ENCODE measurements at places on chromosomes 11 and 22.

- no peak for DNase-seq
These were observed 5.6 kb upstream of the STARD10 start for GRCh38 chr11:72799441-72799840.

GRCh38 chr22:20271114-20271994 is 3.2 kb upstream of the RTN4R start:
- DNase-seq, result no peak

DNA sequence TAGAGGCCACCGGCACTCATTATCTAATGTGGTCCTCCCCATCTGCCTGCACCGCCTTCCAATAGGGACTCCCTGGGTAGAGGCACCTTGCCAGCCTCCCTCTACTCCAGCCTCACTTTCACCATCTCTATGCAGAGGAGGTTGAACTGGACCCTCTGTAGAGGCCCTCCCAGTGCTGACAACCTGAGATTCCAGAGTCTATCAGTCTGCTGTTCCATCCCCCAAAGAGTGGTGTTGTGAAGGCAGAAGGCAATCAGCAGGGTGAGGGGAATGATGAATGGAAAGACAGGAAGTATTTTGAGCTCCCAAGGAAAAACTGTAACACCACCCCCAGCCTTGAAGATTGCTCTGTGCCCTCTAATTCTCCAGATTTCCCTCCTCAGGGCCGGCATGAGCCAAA is 77.9 kb downstream of the THAP12 start:
- no peak for DNase-seq

DNA sequence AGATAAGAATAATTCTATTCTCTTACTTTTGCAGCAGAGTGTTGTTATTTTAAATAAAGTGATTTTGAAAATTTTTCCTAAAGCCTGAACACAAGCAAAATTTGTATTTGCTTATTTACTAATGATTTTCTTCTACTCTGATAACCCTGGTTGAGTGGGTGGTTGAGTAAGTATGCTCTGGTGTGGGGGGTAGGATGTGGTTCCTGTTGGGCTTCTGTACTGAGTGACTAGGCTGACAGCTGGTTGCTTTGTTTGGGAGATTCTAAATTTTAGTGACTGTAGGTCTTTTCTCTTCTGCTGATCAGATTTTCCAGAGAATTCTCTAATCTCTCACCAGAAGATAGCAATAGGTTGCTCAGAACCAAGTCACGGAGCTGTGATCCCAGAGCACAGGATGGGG is 61.6 kb downstream of the METTL15 start:
- no peak for DNase-seq

DNA sequence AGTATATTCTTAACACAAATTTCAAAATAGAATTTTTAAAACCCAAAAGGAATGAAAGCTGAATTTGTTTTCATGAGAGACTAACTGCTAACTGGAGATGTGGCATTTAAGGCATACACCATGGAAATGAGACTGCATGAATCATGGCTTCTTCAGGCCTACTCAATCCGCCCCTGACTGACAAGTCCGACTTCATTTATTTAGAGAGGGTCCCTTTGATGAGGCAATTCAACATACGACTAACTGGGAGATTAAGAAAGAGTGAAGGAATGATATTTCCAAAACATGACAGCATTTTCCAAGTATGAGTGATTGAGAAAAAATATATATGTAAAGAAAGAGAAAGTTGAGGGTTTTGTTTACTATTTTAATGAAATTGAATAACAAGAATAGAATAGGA is 720.1 kb downstream of the DLG2 start:
- DNase-seq, result no peak

- DNase-seq, result peak; percentile 66
These were observed 236.1 kb downstream of the MIAT start for GRCh38 chr22:26893173-26894110.

- peak; percentile 60 for DNase-seq
These were observed 21.8 kb downstream of the NF2 start for GRCh38 chr22:29625090-29625825.

GRCh38 chr11:123405123-123405592 is 24.9 kb upstream of the GRAMD1B start:
- peak; percentile 87 for DNase-seq

DNA sequence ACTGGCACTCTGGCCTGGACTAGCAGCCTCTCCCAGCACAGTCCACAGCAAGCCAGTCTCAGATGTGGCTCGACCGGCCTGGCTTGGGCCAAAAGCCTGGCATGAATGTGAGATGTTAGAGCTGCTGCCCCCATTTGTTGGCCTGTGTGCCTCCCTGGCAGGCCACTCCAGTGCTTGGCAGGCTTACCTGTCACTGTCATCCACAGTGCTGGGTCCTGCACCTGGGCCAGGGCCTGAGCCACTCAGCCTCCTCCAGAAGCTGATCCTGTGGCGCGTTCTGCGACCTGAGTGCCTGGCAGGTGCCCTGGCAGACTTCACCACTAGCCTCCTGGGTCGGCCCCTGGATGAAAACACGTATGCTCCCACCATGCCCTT is 36.1 kb downstream of the RRP8 start:
- DNase-seq, result no peak

GRCh38 chr11:83722392-83723119 is 436.4 kb upstream of the CCDC90B start:
- DNase-seq, result peak; percentile 64

DNA sequence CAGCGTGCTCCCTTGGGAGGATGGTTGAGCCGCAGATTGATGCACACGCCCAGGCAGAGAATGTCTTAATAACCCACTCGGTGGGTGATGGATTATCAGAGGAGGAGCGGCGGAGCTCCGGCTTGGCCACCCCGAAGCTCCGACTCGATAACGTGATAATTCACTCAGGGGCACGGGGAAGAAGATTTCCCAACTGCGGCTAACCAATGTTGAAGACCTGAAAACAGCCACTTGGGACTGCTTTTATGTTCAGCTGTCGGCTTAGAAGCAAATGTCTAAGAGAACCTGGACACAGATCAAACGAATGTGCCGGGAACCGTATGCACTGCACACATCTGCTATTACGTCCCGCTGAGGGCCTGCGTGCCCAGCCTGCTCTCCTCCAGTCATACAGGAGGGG is 206.8 kb upstream of the CADM1 start:
- peak; percentile 19 for DNase-seq

GRCh38 chr11:69101115-69101791 is 52.5 kb downstream of the TPCN2 start:
- DNase-seq, result peak; percentile 96

DNA sequence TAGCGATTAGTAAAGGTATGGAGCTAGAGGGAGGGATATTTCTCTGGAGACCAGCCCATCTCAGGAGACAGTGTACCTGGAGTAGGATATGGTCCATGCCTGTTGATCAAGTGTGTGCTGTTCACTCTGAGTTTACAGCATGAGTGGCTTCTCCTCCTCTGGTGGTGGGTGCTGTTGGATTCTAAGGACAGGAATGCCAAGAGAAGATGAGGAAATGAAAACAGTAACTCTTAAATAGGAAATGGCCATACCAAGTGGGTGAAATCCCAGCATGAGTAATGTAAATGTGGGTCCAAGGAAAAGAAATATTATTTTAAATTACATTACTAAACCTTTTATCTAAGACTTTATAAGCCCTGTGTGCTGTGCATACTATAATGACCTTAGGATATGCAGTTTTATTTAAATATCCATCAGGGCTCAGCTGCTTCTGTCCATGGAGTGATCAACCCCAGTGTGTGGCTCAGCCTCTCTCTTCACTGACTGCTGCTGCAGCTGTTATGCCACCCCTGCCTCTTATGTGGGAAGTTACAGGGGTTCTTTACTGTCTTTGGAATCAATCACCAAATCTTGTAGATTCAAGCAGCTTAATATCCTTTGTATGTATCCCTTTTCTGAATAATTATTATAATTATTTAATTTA is 54.3 kb downstream of the FAT3 start:
- no peak for DNase-seq

DNA sequence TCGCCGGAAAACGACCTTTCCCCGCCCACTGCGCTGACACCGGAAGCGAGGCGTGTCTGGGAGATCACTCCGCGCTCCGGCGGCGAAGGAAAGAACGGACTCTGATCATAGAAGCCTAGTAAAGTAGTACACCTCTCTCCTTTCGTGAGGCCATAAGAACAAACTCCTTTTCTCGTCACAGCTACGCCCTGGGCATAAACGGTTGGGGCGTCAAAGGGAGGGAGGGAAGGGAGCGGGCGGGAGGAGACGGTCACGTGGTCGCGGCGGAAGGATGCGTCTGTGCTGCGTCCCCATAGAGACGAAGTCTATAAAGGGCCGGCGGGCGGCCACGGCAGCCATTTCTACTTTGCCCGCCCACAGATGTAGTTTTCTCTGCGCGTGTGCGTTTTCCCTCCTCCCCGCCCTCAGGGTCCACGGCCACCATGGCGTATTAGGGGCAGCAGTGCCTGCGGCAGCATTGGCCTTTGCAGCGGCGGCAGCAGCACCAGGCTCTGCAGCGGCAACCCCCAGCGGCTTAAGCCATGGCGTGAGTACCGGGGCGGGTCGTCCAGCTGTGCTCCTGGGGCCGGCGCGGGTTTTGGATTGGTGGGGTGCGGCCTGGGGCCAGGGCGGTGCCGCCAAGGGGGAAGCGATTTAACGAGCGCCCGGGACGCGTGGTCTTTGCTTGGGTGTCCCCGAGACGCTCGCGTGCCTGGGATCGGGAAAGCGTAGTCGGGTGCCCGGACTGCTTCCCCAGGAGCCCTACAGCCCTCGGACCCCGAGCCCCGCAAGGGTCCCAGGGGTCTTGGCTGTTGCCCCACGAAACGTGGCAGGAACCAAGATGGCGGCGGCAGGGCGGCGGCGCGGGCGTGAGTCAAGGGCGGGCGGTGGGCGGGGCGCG is at the start of gene ATF4:
ATF4 (plus strand) TSS at position 337 of the 880 bp plus-strand sequence. CDS start 884 bp downstream, outside the sequence.
- peak; percentile 80 for DNase-seq

DNA sequence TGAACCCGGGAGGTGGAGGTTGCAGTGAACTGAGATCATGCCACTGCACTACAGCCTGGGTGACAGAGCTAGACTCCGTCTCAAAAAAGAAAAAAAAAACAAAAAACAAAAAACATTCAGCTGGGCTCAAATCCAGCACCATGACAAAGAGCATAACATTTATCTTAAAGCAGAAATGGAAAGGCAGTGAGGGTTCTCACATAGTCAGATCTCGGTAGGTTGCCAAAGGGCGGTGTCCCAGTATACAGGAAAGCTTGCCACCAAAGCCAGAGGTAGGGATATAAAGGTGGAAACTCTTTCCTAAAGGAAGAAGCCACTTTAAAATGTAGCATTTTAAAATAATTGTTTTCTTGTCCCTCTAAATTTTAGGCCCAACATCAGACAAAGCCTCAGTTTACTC is 22.4 kb upstream of the CAPRIN1 start:
- DNase-seq, result no peak

GRCh38 chr22:42180349-42180842 is 49.8 kb upstream of the CYP2D6 start:
- peak; percentile 30 for DNase-seq

DNA sequence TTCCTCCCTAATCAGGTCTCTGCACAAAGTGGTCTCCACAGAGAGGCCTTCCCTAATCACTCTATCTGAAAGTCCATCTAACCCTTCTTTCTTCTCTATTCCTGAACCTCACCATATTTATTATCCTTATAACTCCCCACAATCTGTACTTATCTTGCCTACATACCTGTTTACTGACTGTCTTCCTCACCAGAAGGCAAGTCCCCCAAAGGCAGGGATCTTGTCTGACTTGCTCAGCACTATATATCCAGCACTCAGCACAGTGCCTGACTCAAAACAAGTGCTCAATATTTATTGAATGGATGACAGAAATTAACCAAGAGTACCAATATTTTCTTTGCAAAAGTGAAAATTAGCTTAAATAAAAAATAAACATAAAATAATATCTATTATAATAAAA is 5.5 kb downstream of the DCUN1D5 start:
- DNase-seq, result no peak

DNA sequence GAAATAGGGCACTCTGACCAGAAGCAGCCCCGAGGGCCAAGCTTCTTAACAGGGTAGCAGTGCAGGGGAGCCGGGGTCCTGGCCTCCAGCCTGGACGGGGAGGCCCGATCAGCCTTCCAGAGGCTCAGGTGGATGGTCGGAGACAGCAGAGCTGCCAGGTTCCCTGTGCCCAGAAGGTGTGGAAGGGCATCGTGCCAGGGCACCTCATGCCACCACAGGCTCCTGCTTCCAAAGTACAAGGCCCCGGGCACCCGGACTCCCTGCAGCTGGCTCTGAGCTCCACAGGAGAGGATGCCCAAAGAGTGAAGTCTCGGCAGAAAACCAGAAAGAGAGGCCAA is 14.3 kb downstream of the EHD1 start:
- DNase-seq, result no peak

DNA sequence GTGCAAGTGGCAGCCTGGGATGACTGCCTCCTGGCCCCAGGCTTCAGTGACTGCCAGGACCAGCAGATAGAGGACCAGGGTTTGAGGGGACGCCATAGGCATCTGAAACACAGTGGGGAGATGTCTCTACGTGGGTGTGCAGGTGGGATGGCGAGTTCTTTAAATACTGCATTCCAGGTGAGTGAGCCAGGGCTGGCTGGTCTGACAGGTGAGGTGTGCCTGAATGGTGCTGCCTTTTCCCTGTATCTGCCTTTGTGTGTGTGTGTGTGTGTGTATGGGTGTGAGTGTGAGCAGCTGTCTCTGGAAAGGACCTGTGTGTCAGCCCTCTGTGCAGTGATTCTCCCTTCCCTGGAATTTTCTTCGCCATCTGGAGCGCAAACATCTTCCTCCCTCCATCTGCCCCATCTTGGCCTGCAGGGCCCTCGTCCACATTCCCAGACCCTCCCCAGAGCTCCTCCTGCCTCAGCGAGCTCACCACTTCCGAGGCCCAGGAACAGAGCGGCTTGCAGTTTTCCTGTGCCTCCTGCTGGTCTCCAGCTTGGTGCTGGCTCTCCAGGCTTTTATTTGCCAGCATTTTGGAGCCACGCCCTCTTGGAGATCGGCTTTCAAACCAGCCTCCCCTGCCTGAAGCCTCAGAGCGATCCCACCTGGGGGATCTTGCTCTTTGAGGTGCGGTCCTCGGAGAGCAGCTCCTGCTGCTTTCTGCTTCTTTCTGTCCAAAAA is at the start of gene GPHA2:
GPHA2 (minus strand) TSS at position 535 of the 723 bp plus-strand sequence; CDS start at position 102, 433 bp downstream.
- peak; percentile 94 for DNase-seq

DNA sequence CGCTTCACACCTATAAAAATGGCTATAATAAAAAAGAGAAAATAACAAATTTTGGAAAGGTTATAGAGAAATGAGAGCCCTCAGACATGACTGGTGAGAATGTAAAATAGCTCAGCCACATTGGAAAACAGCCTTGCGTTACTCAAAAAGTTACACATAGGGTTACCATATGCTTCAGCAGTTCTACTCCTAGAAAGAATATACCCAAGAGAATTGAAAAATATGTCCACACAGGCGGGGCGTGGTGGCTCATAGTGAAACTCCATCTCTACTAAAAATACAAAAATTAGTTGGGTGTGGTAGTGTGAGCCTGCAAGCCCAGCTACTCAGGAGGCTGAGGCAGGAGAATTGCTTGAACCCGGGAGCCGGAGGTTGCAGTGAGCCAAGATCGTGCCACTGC is 7.6 kb upstream of the JHY start:
- DNase-seq, result no peak
